H7 (cell line): ENCODE measurements at places on chromosomes 3 and 15.

GRCh38 chr15:77569729-77570125 is 63.0 kb downstream of the LINGO1 start:
- DNase-seq: no peak

GRCh38 chr3:126266291-126266840 is 86.0 kb upstream of the ALDH1L1 start:
- peak; percentile 78 for DNase-seq

DNA sequence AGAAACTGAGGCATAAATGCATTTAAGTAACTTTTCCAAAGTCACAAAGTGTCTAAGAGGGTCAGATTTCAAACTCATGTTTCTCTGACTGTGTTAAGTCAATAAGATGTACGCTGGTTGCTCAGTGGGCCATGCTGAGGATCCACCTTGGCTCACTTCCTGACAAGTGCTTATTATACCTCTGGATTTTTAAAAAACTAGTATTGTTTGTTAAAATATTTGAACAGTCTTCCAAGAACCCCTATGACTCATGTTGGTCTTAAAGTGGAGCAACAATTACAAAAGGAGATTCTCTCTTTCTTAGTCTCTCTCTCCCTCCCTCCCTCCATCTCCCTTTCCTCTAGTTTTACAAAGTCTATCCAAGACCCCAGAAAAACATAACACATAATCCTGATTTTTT is 1050.2 kb downstream of the AGBL1 start:
- no peak for DNase-seq

DNA sequence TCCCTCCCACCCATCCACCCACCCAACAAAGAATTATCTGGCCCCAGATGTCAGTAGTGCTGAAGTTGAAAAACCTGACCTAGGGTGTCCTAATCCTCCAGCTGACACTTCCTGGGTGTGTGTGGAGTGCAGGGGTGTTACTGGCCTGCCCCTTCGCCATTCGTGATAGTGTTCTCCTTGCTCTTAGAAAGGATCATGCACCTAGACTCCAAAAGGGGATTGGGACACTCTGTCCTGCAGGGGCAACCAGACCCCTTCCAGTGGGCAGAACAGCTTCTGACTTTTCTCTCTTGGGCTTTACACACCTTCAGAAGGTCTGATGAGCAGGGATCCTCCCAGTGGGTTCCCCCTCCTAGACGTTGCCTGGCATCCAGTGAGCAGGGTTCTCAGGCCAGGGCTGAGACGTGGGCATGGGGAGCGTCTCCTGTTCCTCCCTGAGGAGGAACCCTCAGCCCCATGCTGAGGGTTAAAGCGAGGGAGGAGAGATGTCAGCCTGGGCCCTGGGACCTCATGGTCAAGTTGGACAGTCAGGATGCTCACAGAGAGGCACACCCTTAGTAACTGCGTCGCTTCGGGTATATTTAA is 75.0 kb downstream of the AAGAB start:
- no peak for DNase-seq

DNA sequence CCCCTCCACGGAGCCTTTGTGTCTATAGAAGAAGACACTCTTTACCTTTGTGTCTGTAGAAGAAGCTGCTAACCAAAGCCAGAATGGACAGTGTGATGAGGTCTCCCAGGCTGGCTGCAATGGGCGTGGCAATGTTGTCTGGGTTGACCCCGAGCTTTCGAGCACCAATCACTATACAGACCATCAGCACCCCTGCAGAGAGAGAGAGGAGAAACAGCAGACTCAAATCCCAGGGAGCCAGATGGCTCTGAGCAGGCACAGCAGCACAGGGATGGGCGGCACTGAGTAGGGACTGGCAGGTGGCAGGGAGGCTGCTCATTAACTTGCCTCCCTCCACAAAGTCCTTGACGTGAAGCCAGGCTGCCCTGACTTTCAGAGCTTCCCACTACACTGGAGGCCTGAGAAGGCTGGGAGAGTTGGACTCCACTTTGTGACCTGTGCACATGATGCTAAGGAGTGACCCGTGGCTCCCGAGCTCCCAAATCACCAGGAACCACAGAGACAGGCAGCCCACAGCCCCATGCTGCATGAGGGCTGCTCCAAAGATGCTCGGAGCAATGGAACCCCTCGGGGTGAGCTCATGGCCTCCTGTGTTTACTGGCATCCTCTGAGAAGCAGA is 53.9 kb downstream of the ROPN1B start:
- no peak for DNase-seq

DNA sequence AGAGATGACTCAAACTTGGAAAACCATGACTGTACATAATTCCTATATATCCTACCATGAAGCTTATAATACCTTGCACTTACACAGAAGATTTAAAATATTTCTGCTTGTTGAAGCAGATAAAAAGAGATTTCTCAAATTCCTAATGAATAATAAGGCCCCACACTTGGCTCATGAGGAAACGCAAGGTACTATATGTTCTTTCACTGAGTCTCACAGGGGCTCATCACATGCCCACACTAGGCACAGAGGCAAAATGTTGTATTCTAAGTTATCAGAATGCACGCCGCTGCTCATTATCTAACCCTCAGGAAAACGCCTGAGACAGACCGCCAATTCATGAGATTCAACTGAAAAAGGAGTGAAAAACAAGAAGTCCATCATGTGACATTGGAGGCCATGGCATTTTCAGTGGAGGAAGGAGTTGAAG is 5.6 kb downstream of the MYO1E start:
- DNase-seq: no peak
